A549 (cell line): ENCODE measurements at places on chromosomes 12 and 14. TPM values are rescaled to one million over a fixed set of nuclear protein-coding genes. Genes with fewer than 3 reads are reported as not detected.

Gene ACVRL1
- 0.05 TPM in 1 of 3 replicates, not detected in the others for polyA plus RNA-seq

DNA sequence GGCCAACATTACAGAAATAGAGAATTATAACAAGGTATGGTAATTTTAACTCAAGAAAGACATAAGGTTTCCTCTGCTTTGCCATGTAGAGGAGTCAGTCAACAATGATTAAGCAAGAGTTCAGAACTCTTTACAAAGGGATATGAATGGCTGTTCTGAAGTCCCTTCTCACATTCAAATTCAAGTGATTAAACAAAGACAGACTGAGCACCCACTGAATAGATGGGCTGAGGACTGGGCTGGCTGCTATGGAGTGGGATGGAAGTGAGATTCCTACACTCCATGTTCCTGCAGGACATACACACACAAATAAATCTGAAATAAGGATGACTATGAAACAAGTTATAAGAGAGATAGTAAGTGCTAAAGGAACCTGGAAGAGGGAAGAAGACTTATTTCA lies 199.0 kb upstream of the GRIP1 start:
- no peak for DNase-seq

GRCh38 chr12:114136631-114137030 lies 170.5 kb upstream of the RBM19 start:
- DNase-seq = no peak

Gene KERA
- not detected in 3 replicates for polyA plus RNA-seq

Gene MANSC4
- 0.12 to 0.16 TPM in 2 of 3 replicates, not detected in the other for polyA plus RNA-seq

- DNase-seq = no peak
Measured at GRCh38 chr12:31966558-31967205, 7.5 kb downstream of the RESF1 start.

DNA sequence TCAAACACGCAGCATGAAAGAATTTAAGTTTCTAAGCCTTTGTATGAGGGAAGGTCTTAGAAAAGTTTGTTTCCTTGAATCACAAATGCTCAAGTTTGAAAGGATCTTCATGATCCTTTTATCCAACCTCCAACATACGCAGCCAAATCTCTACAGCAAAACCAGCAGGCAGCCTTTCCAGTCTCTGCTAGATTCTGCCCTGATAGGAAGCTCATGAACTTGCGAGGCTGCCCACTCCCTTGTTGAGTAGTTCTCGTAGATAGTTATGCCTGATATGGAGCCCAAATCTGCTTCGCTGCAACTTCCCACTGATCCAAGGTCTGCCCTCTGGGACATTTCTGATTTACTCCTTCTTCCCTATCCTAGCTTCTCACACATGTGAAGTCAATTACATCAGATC lies 272.9 kb downstream of the EGLN3 start:
- DNase-seq = no peak

Gene TMEM30B
- polyA plus RNA-seq = 0.16 to 0.21 TPM (median 0.18 TPM) in 3 replicates

- no peak for DNase-seq
Measured at GRCh38 chr12:92028441-92028709, 117.3 kb downstream of the BTG1 start.

DNA sequence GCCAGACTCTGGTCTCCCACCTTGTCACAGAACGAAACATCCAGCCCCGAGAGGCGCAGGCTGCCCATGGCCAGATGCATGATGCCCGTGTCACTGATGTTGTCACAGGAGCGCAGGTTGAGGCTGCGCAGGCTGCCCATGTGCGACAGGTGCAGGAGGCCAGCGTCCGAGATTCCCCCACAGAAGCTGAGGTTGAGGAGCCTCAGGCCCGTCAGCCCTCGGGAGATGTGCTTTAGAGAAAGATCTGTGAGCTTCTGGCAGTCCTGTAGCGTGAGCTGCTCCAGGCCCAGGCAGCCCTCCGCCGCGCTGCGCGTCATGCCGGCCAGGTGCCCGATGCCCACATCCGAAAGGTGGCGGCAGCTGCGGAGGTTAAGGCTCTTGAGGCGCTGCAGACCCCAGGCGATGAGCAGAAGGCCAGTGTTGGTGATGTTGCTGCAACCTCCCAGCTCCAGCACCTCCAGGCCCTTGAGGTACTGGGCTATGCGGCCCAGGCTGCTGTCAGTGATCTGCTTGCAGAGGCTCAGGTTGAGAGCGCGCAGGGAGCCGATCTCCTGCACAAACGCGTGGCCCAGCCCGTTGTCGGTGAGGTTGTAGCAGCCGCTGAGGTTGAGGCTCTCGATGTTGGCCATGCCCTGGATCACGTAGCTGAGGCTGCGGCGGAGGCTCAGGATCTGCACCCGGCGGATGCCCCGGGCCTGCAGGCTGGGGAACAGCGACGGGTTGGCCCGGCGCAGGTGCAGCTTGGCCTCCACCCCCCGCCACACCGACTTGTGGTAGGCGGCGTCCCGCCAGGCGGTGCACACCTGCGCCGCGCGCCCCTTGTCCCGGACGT lies 991 bp downstream of the FBXL14 start:
- DNase-seq = peak; percentile 55

- no peak for DNase-seq
Measured at GRCh38 chr14:90844321-90844720, 28.1 kb upstream of the TTC7B start.

Gene SLC2A13
- polyA plus RNA-seq = 2.5 to 4.5 TPM (median 4.0 TPM) in 3 replicates

DNA sequence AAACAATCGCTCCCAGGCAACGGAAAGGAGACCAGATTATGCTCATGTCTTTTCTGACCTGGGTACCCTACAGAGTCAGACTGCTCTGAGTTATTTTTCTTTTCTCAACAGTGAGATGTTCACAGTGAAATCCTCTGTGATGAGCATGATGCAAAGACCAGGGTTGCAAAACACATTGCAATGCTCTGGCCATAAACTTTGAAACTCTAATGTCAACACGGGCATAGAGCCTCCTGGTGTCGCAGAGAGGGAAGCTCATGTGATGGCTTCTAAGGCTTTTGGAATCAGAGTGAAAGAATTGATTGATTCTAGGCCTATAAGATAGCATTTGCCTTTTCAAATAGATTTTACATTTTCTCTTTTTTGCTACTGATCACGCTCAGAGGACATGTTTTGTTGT lies 193.4 kb downstream of the RASSF9 start:
- no peak for DNase-seq

- no peak for DNase-seq
Measured at GRCh38 chr12:115201966-115202365, 518.0 kb upstream of the TBX3 start.
